Stimulated activated CD8-positive, alpha-beta memory T cell treated with anti-CD3 and anti-CD28 coated beads, Interleukin-12 subunit alpha, Interleukin-12 subunit beta, amount 100 ng/mL, for 4 hours (primary cell): ENCODE measurements at places on chromosomes 12 and 14.

- DNase-seq = no peak
These were observed 156.4 kb downstream of the PLCZ1 start for GRCh38 chr12:18581232-18581962.

DNA sequence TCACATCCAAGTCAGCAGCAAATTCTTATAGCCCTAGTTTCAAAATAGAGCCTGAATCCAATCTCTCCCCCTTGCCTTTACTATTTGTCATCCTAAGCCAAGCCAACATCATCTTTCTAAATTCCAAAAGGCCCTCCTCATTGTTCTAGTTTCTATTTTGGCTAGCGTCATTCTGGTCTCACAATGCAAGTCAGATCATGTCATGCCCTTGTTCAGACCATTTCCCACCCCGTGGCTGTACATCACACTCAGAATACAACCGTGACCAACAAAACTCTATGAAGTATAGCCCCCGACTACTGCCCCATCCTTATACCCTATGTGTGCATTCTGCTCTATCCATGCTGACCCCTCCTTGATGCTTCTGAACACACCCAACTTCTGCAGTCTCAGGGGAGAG, 12.3 kb upstream of the GNG2 start:
- DNase-seq = no peak

DNA sequence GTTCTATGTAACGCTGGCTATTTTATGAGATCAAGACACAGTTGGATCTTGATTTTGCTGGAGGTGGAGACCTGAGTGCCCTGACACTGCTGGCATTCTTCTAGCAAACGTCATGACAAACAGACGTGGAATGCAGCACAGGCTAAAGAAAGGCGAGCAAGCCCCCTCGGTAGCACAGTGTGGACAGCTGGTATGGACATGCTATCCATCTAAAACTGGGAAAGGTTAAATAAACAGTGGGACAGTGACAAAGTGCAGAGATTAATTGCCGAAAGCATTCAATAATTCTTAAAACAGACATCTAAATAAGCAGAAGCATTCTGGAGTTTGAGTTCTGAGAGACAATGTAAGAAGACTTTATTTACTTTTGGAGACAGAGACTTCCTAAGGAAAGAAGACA, 237.2 kb downstream of the FBXL14 start:
- DNase-seq = no peak

- no peak for DNase-seq
These were observed 115.1 kb downstream of the BEGAIN start for GRCh38 chr14:100472094-100472455.

DNA sequence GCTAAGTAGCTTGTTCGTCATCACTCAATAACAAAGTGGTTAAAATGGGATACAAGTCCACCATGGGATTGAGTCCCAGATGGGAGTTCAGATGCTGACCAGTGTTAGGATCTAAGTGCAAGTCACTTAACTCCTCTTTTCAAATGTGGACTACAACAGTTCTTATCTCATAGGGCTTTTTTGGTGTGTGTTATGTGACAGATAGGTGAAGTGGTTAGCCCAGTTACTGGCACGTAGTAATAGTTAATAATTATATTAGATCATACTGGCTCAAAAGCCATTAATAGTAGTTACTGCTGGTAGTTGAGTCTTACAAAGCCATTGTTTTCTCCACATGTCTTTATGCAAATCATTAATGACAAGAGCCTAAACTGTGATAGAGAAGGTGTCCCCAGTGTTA, 73.2 kb downstream of the RCOR1 start:
- no peak for DNase-seq

- no peak for DNase-seq
These were observed 42.0 kb downstream of the NCOR2 start for GRCh38 chr12:124525455-124525854.

- DNase-seq = no peak
These were observed 2.7 kb upstream of the INHBE start for GRCh38 chr12:57452181-57452936.

GRCh38 chr12:70365648-70366518, at the start of gene KCNMB4:
KCNMB4 (plus strand) TSS chr12:70366290; CDS start chr12:70366735, 445 bp downstream.
- peak; percentile 64 for DNase-seq

DNA sequence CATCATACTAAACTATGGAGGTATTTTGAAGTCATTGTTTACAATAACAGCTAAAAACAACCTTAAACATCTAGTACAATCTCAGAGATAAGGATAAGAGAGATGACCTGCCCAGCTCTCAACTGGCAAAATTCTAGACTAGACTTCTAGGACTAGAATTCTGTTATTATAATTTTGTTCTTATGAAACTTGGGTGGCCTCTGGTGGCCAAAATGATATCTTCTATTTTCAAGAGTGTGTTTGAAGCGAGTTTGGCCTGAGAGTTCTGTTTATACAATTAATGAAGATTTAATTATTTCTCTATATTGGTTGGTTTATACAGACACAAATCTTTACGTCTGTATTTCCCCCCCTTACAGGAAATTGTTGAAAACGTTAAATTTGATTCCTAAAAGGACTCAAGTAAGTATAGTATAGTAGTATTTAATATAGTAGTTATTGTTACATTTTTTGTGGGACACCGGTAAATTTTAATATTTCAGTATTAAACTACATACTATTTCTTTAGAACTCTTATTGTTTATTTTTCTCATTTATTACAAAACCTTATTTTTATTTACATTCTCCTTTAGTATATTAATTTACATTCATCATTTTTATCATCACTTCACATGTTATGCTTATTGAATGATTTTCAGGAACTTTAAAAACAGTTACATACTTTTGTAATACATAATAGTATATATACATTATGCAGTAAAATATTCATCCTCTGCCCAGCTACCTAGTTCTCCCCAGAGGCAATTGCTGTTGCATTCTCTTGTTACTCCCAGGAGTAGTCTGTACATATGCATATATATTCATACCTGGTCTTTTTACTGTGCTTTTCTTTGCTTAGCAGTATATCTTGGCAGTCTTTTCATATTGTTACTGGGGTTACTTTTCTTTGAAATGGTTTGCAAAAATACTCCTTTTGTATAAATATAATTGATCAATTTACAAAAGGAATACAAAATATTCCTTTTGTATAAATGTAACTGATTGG, 6.6 kb downstream of the PPHLN1 start:
- DNase-seq = no peak

- no peak for DNase-seq
These were observed 197.1 kb upstream of the RASSF8 start for GRCh38 chr12:25761356-25761755.

- no peak for DNase-seq
These were observed 144.3 kb downstream of the CHST11 start for GRCh38 chr12:104600790-104601739.

GRCh38 chr14:22448035-22448904, 140.8 kb downstream of the DAD1 start:
- no peak for DNase-seq

GRCh38 chr12:77591959-77592743, 238.5 kb upstream of the NAV3 start:
- DNase-seq = no peak

- DNase-seq = no peak
These were observed 13.4 kb downstream of the MYL2 start for GRCh38 chr12:110906985-110907384.

DNA sequence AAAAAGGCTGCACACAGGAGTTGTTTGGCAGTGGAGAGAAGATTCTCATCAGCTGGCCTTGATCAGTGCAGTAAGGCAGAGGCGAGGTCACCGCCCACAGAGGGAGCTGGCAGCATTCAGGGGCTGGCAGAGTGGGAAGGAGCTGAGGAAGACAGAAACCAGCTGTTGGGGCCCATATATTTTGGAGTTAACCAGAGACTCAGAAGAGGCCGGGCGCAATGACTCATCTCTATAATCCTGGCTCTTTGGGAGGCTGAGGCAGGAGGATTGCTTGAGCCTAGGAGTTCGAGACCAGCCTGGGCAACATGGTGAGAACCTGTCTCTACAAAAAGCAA, 17.7 kb downstream of the SMCO2 start:
- no peak for DNase-seq

- no peak for DNase-seq
These were observed 206.5 kb downstream of the STXBP6 start for GRCh38 chr14:24843494-24843893.

GRCh38 chr12:87661786-87662377, 367.3 kb downstream of the C12orf50 start:
- no peak for DNase-seq

DNA sequence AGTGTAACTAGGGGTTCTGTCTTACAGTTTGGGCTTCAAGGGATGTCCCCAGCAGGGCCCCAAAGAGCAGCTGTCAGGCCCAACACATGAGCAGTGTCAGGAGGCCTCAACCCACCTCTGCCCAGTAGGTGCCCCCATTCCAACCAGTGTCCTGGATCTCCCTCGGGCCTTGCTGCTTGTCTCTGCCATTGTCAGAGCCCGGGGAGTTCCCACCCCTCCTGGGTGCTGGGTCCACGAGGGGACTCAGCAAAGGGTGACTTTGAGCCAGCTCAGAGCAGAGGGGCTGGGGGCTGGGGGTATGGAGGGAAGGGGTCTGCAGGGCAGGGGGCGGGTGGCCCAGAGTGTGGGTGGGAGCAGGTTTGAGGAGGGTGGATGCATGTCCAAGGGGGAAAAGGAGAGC, 18.0 kb upstream of the BEGAIN start:
- no peak for DNase-seq

GRCh38 chr12:128259556-128260070, 7.4 kb upstream of the TMEM132C start:
- DNase-seq = no peak

DNA sequence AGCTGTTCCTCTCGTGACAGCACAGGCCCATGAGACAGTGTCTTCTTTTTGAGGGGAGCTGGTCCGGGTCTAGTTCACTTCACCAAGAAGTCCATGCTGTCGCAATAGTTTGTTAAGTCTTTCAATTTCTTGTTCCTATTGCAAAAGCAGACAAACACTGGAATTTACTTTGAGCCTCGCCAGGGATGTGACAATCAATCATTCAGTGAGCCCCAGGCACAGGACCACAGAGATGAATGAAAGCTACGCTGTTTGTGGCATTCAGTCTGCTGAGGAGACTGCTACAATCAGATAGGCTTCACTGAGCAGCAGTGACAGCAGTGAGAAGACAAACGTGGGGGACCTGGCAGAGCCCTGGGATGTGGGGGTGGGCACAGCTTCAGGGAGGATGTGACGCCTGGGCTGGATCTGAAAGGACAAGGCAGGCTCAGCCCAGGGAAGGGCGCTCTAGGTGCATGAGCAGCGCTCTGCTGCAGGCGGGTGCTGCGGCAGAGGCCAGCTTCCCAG, 35.5 kb downstream of the TCTN1 start:
- DNase-seq = no peak

DNA sequence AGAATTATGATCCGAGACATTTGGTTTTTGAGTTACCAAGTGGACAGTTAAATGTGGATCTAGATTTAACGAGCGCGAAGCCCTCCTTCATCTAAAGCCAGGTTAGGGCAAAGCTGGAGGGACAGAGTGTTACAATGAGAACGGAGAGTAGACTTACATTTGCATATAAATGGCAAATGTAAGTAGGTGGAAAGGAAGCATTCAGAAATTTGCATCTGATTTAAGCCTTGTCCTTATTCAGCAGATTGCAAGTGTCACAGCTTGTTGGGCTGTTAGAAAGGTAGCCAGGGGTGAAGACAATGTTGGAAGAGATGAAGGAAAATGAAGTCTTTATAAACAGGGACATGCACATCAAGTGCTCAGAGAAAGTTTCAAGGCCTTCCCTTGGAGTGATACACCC, 806.2 kb downstream of the GALC start:
- DNase-seq = no peak

DNA sequence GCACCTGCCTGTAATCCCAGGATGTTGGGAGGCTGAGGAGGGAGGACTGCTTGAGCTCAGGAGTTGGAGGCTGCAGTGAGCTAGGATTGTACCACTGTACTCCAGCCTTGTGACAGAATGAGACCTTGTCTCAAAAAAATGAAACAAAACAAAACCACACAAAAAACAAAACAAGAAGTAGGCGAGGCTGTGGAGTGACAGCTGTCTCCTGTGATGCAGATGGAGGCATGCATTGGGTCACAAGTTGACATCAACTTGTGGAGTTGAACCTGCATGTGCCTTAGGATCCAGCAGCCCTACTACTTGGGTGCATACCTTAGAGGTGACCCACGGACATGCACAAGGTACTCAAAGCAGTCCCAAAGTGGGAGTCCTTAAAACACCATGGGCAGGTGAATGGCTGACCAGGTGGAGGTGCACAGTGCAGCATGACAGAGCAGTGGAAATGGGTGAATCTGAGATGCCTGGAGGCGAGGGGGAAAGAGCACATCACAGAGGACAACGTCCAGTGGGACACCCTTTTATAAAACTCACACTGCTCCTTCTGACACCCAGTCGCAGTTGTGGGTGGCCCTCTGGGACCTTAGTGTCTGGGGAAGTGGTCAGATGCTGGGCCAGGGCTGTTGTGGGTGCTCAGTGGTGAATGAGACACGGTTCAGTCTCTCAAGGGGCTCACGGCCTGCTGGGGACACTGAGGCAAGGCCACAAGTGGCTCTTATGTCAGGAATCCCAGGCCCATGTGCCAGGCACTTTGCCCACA, 12.7 kb downstream of the PLBD2 start:
- DNase-seq = no peak

GRCh38 chr14:91375720-91376452, 41.7 kb downstream of the CCDC88C start:
- DNase-seq = no peak

GRCh38 chr14:44163946-44164345, 343.1 kb downstream of the FSCB start:
- DNase-seq = no peak

- DNase-seq = no peak
These were observed 34.2 kb upstream of the PPP1R13B start for GRCh38 chr14:103881268-103882201.

GRCh38 chr14:82641050-82641540, 1107.4 kb upstream of the SEL1L start:
- no peak for DNase-seq

DNA sequence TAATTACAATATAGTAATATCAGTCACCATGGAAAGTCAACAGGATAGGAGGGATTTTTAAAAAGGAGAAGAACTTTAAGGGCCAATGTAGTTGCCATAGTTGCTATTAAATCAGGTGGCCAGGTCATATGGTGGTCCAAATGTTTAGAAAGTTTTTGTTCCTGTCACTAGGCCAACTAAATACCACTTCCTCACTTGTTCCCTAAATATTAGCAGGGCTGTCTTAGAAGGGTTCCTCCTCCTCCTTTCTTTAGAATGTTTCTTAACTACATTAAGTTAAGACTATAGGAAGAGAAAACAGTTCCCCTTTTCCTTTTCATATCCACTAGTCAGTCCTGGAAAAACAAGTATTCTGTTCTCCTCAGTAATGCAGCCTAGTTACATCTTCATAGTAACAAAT, 50.3 kb downstream of the MON2 start:
- DNase-seq = no peak

GRCh38 chr12:102995372-102995771, 37.9 kb downstream of the ASCL1 start:
- no peak for DNase-seq

DNA sequence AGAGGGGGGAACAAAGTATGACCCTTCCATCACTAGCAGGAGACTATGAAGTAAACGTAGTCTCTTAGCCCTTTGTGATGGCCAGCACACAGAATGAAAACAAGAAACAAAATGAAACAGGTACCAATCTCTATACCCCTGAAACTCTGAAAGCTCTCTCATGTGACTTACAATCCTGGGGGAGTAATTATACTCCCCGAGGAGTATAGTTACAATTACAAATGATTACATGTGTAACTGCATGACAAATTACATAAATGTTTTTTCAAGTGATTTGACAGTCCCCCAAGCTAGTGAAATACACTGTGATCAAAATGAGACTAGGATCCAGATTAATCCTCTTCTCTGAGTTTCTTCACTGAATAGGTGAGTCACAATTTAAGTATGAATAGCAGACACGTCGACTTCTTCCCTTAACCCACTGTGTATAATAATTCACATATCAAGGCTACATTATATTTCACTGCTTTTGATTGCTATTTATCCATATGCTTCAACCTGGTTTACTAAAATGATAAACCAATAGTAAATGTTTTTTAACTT, 74.0 kb downstream of the SPTSSA start:
- DNase-seq = no peak
